ENCODE measurements at places on chromosomes 13 and 19.

DNA sequence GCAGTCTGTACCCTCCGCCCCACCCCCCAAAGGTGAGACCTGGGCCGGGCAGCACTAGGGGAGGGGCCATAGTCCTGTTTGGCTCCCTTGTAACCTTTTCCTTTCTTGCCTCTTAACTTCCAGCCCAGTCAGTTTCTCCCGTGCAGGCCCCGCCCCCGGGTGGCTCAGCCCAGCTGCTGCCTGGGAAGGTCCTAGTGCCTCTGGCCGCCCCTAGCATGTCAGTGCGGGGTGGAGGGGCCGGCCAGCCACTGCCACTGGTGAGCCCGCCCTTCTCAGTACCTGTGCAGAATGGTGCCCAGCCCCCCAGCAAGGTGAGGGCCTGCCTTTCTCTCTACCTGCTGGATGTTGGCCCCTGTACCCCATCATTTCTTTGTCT lies 10.5 kb upstream of the PRR19 start:
- DNase-seq, result no peak

DNA sequence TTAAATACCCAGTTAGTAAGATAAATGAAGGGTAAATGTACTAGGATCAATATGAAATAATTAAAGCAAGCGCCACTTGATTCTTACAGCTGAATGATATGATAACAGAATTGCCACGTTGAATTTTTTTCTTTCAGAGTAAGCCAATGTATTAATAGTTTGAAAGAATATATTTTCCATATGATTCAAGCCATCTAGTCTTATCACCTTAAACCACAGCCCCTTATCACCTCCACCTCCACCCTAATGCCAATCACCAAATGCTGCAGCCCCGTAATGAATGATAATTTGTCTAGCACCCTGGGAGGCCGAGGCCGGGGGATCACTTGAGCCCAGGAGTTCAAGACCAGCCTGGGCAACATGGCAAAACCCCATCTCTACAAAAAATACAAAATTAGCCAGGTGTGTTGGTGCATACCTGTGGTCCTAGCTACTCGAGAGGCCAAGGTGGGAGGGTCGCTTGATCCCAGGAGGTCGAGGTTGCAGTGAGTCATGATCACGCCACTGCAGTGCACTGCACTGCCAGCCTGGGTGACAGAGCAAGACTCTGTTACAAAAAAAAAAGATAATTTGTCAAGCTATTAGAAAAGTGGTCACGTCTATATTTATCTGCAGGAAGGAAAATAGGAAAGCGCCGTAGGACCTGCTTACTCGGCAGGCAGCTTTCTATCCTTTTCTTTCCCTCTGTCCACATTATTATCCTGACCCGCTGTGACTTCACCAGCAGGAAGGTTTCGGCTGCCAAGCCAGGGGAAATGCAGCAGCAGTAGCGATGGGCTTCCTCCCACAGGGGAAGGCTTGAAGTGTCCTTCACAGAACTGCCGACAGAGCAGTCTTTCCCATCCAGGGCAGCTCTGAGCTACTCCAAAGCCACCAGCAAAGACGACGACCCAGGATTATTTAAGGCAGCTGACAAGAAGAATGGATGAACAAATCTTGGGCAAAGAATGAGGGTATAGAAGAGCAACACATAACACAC lies 19.7 kb upstream of the CLN5 start:
- no peak for DNase-seq

DNA sequence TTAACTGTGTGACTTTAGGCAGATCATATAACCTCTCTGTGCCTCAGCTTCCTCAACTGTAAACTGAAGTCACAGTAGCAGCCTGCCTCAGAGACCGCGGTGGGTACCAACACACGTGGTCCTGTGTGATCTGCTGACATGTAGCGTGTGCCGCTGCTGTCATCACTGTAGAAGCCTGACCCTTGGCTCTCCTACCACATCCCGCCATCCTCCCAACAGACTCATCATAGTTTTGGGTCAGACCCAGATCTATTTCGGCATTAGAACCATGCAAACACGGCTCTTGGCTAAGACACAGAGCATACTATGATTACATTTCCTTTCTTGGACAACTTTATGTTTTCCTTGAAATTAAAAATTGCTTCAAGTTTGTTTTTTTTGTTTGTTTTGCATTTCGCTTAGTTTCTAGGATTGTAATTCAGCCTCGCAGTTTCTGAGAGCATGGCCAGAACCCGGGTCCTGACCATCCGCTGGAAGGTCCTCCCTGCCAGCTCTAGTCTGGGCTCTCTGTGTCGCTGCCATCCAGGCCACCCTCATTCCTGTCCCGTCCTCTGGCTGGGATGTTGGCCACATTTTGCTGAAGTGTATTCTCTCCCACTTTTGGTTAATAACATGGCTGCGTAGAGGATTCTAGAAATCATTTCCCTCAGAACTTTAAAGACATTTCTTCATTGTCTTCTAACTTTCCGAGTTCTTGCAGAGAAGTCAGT lies 53.0 kb downstream of the GGACT start:
- no peak for DNase-seq

- DNase-seq, result peak; percentile 48
These were observed 11.5 kb upstream of the CCDC97 start for GRCh38 chr19:41298348-41298964.

DNA sequence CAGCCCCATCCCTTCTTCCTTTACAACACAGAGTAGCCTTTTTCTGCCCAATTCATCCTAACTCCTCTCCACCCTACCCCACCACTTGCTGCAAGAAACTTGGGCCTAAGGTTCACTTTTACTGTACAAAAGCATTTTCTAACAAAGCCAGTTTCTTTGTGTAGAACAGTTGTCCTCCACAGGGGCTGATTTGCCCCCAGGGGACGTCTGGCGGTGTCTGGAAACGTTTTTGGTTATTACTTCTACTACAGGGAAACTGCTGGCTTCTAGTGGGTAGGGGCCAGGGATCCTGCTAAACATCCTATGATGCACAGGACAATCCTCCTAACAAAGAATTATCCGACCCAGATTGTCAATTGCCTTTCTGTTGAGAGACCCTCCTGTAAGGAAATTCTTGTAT lies 7.3 kb upstream of the LMO7 start:
- DNase-seq, result no peak

- DNase-seq, result no peak
These were observed 245.7 kb downstream of the GPC6 start for GRCh38 chr13:93472296-93472695.

DNA sequence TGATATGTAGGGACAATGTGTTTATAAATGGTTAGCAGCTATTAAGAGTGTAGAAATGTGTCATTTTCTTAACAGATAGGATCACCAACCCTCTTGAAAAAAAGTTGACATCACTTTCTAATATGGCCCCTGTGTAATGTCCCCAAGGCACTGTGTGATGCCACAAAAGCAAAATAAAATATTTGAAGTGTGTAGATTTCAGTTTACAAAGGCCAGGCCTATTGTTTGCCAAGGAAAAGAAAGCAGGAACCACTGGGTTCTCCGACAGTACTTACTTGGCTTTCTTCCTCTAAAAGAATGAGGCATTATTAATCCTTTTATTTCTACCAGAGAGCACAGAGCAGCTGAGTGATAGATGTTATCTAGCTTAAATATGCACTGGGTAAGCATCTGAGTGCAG lies 10.5 kb upstream of the GJA3 start:
- DNase-seq, result no peak

GRCh38 chr19:18473003-18473705 lies 35.2 kb upstream of the ISYNA1 start:
- DNase-seq, result no peak

DNA sequence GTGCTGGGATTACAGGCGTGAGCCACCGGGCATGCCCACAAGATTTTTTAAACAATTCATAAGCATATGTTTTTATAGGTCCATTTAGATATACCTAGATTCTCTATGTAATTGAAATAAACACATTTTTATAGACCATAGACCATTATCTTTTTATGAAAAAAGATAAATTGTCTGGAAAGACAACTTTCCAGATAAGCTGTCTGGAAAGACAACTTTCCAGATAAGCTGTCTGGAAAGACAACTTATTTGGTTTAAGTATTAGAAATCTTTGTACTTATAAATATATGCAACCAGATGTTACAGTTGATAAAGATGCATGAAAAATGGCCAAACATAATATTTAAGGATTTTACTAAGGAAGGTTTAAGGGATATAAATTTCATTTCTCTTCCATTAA lies 538.5 kb downstream of the GPC6 start:
- no peak for DNase-seq

- no peak for DNase-seq
These were observed 1484.8 kb downstream of the EFNB2 start for GRCh38 chr13:105050686-105051085.

DNA sequence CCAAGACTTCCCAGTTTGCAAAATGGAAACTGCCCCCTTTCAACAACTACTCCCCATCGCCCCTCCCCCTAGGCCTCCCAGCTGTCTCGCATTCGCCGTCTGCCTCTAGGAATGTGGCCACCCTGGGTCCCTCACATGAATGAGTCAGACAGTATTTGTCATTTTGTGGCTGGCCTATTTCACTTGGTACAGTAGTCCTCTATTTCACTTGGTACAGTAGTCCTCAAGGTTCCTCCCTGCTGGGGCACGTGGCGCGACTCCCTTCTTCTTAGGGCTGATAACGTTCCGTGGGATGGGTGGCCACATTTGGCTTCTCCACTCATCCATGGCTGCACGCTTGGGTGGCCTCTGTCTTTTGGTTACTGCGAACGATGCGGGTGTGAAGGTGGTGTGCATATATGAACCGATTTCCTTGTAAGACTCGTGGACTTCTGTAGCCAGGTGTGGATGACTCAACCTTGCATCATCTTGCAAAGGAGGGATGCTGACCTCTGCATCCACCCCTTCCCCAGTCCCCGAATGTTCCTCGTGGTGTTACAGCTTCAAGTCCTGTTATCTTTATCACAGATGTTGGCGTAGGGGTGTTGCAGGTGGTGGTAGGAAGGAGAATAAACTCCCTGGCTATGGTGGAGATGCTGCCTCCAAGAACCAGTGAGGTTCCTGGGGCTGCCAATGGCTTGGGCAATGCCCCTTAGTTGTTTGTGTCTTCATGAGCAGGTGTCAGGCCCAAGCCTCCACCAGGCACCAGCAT lies 112.1 kb upstream of the SOX1 start:
- no peak for DNase-seq

- no peak for DNase-seq
These were observed 351.9 kb downstream of the DACH1 start for GRCh38 chr13:71514900-71515743.

Measured in AG04450 (cell line).